Effector CD8-positive, alpha-beta T cell (primary cell): ENCODE measurements at places on chromosomes 12 and 14.

DNA sequence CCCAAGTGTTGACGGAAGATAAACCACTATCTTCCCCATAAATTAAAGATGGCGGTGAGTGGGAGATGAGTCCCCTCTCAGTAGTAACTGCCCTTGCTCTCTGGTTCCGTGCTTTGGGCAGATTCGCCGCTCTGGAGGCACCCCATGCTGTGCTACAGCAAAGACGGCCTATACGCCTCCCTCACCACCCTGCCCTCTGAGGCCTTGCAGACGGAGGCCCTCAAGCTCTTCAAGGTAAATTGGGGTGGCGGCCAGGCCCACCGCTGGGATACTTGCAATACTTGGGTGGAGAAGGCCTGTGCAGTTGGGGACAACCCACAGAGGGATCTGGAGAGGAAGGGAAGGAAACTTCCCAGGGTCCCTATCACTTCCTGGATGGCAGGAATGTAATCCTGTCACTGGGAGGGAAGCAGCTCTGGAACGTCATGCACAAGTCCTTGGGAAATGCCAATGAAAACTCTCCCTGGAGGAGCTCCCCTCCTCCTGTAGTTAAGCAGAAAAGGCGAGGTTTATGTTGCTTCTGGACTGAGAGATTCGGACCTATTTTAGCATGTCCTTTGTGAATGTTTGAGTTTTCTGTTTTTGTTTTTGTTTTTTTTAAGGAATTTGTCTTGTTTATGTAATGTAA is 22.8 kb downstream of the PIGH start:
- DNase-seq = no peak

DNA sequence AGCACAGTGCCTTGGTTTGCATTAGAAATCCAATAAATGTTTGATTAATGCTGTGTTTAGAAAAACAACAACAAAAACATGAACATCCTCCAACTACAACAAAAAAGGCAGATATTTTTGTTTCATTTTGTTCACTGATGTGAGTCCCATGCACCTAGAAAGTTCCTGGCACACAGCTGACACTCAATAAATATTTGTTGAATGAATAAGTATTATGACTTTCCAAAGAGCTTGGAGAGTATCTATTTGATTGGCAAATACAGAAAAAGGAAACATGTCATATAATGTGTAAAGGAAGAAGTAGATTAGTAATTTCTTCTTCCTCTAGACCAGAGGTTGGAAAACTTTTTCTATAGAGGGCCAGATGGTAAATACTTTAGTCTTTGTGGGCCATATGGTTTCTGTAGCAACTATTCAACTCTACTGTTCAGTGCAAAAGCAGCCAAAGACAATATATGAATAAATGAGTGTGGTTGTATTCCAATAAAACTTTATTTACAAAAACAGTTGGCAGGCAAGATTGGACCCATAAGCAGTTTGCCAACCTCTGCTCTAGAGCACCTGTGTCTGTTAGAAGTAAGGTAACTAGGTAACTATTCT is 312.3 kb upstream of the DIO2 start:
- no peak for DNase-seq

DNA sequence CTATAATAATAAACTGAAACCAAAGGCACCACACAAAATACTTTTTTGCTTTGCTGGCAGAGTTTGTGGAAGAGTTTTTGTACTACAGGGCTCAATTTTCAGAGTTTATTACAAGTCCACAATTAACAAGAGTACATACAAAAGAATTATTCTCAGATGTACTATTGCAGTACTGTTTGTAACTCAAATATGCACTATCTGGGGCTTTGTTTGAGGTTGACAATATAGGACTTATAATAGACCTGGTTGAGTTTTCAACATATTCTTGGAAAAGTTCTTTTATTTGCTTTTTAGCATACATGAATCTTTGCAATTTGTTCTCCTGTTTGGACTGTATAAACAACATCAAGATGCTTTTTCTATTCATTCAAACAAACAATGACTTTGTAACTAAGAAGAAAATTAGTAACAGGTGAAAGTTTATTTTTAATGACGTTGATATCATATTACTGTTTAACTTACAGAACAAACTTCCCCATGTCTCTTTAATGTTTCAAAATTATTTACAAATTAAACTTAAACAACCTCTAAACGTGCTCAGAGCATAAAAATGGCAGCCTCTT is 407.4 kb upstream of the PRICKLE1 start:
- DNase-seq = no peak

- no peak for DNase-seq
These were observed 174.3 kb upstream of the CCND2 start for GRCh38 chr12:4099276-4099675.

- DNase-seq = no peak
These were observed 77.3 kb upstream of the PCNX4 start for GRCh38 chr14:60014402-60014801.

DNA sequence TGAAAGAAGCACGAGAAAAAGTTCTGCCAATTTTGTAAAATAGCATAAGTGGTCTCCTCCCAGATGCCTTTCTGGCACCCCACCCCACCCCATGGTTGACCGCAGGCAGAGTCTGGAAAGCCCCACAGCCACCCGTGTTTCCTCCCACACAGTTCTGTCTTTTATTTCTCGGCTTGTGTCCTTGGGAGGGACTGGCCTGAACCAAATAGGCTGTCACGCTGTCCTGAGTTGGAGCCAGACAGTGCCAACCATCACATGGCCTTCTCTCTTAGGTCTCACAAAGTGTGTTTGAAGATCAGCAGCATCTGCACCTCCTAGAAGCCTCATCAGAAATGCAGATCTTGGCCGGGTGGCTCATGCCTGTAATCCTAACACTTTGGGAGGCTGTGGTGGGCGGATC is 10.2 kb upstream of the LTA4H start:
- DNase-seq = no peak

DNA sequence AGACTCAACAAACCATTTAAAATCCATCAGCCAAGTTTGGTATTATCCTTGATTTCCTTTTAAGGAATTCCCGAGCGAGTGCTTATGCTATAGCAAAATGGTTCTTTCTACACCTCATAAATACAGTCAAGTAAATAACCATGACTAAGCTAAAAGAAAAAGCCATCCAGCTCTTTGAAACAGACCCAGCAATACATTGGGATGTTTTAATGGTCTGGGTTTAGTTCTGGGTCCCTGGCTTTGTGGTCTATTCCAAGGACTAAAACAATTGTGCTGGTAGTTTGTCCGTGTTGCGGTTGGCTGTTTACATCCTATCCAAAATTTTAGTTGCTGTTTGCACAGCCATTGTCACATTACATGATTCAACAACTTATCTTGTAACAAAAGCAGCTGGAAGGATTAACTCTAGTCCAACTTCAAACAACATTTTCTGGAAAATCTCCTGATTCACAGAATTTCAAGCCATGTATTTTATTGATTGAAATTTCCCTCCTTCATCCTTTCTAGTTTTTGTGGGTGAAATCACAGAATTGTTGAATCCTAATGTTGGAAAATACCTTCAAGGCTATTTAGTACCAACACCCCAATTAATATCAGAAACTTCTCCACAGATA is 19.6 kb downstream of the KLRB1 start:
- no peak for DNase-seq
